ENCODE measurements at places on chromosomes 16 and 17. TPM values are rescaled to one million over a fixed set of nuclear protein-coding genes. Genes with fewer than 3 reads are reported as not detected.

DNA sequence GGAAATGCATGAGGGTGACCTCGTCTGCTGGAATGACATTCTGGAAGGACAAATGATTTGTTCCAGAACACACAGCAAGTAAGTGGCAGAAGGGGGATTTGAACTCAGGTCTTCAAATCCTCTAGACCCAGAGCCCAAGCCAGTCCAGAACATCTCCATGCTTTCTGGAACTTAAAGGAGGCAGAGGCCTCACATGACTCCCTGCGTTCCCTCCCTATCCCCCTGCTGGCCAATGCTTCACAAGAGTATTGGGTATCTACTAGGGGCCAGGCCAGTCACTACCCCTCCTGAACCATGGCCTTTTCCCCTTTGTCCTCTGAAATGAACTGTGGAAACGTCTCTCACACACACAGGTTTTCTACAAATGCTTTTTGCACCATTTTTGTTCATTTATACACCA, 7.6 kb upstream of the BEAN1 start:
- H3K36me3 ChIP-seq: no peaks in the 10 kb centered on the region
- no peak overlapping the region for H3K4me3 ChIP-seq
- no peaks in the 10 kb centered on the region for H3K4me1 ChIP-seq
- no peaks in the 10 kb centered on the region for H3K27me3 ChIP-seq
- H3K27ac ChIP-seq: no peak overlapping the region

DNA sequence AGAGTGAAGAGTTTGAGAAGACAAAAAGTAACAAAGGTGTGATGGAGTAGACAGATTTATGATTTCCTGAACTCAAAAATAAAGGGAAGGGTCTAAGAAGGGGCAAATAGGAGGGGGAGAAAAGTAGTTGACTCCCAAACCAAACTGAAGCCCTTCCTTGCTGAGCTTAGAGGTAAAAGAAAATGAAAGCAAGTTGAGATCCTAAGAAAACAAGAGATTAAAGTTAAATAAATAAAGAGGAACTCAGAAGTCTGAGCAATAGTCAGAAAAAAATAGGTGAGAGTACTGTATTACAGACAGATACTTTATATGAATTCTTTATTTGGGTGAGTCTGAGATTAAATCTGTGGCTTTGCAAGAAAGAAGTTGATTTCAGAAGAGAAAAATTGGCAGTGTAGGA, 3.3 kb upstream of the PSMD12 start:
- no peaks in the 10 kb centered on the region for H3K36me3 ChIP-seq
- H3K27ac ChIP-seq: no peak overlapping the region
- no peak overlapping the region for H3K4me3 ChIP-seq
- no peaks in the 10 kb centered on the region for H3K4me1 ChIP-seq

GRCh38 chr17:64130559-64131001, 636 bp upstream of the ERN1 start:
- H3K36me3 ChIP-seq: no peaks in the 10 kb centered on the region
- peak overlapping the region; percentile 53 for H3K4me3 ChIP-seq
- peaks cover 11% of the 10 kb centered on the region for H3K4me1 ChIP-seq
- no peaks in the 10 kb centered on the region for H3K27me3 ChIP-seq
- DNase-seq: peak; percentile 60
- H3K27ac ChIP-seq: peak overlapping the region; percentile 91

- no peaks in the 10 kb centered on the region for H3K4me1 ChIP-seq
- H3K27ac ChIP-seq: peak overlapping the region; percentile 62
- no peak overlapping the region for H3K4me3 ChIP-seq
These were observed 42.4 kb upstream of the MYOCD start for GRCh38 chr17:12623220-12623848.

DNA sequence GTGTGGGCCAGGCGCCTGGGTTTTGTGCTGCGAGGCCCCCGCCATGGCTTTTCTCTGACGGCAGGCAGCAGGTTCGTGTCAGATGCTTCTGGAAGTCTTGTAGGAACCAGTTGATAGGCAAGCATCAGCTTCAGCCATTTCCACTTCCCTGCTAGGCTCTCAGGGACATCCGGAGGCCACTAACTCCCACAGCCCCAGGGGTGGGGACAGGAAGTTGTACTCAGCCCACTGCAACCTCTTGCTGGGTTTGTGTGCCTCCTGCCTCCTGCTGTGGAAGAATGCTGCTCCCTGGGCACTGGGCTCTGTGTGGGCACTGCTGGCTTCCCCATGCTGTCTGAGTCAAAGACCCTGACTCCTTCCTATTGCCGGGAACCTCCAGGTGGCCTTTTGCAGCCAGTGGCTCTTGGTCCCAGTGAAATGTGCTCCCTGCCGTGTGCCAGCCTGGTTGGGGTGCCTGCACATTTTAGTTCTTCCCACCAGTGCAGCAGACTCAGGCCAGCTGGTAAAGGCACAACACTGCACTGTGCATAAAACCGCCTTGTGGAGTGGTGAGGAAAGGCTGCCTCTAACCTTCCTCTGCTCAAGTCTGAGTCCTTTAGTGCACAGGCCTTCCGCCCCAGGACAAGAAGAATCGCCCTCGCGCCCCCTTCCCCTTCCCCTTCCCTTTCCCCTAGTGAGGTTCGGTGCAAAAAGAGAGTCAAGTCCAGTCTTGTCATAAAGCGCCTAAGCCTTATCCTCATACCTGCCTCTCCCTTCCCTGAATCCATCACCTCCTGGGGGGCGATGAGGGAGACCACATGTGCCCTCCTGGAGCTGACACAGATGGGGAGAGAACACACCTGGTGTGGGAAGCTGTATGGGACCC, 16.6 kb downstream of the LDHD start:
- no peak for DNase-seq
- H3K27ac ChIP-seq: no peak overlapping the region
- no peaks in the 10 kb centered on the region for H3K36me3 ChIP-seq
- no peak overlapping the region for H3K4me3 ChIP-seq

CCL3 gene
- total RNA-seq: not detected

CTCF gene
- 54.1 TPM for total RNA-seq

DNA sequence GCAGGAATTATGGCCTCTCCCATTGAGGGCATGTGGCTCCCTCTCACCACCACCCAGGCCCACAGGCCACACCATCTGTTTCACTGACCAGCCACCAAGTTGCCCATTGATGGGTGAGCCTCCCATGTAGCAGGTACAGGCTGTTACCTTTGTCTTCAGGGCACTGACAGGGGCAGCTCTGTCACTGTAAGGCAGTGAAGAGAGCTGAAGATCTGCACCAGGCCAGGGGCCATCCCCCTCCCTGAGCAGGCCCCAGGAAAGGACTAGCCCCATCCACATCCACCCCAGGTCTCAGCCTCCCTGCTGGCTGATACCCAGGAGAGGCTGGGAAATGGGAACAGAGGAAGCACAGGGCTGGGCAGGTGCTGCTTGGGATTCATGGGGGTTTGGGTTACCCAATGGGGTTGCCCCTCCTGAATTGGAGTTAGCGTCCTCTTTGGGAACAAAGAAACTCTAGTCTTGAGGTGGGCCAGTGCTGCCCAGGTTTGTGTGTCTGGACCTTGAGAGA, 1691.4 kb downstream of the TP53TG3F start:
- H3K4me1 ChIP-seq: no peaks in the 10 kb centered on the region
- H3K36me3 ChIP-seq: no peaks in the 10 kb centered on the region
- no peak for DNase-seq
- H3K4me3 ChIP-seq: no peak overlapping the region
- H3K27me3 ChIP-seq: no peaks in the 10 kb centered on the region

GRCh38 chr16:88358023-88358420, 24.7 kb upstream of the ZNF469 start:
- H3K27ac ChIP-seq: no peak overlapping the region
- no peaks in the 10 kb centered on the region for H3K27me3 ChIP-seq
- H3K4me3 ChIP-seq: no peak overlapping the region
- H3K4me1 ChIP-seq: no peaks in the 10 kb centered on the region
- DNase-seq: no peak
- no peaks in the 10 kb centered on the region for H3K36me3 ChIP-seq

GRCh38 chr17:47811709-47812108, 9.9 kb downstream of the OSBPL7 start:
- no peak for DNase-seq
- no peak overlapping the region for H3K4me3 ChIP-seq

- H3K4me1 ChIP-seq: no peaks in the 10 kb centered on the region
- H3K27me3 ChIP-seq: no peaks in the 10 kb centered on the region
- H3K4me3 ChIP-seq: no peak overlapping the region
These were observed 13.6 kb downstream of the CDH16 start for GRCh38 chr16:66904846-66905632.

DNA sequence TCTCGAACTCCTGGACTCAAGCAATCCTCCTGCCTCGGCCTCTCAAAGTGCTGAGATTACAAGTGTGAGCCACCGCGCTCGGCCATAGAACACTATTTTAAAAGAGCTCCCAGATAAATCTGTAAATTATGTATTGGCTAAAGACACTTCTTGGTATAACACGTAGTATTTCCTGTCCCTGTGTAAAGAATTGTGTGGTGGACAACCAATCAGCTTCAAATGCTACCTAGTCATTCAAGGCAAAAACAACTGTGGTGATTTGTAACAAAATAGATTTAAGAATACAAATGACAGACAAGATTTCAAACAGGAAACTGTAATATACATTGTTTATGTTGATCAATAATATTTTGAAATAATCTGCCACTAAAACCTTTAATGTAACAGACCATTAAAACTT, 14.6 kb downstream of the CRLF3 start:
- no peak for DNase-seq
- no peaks in the 10 kb centered on the region for H3K36me3 ChIP-seq
- H3K4me1 ChIP-seq: no peaks in the 10 kb centered on the region
- H3K4me3 ChIP-seq: no peak overlapping the region

DNA sequence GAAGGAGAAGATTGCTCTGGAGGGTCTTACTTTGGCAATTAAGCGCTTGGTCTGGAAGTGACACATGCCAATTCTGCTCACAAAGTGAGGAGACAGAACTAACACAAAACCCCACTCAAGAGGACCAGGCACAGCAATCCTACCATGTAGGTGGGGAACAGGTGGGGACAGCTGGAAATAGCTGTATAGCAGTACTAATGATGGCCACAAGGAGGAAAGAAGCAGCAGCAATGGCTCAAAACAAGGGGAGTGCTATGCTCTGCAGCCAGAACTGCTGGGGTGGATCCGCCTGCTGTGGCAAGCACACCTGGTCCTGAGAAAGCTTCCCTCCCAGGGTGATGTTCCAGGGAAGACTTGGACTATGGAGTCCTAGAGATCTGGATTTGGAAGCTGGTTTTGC, 17.0 kb upstream of the TMEM132E start:
- H3K27me3 ChIP-seq: no peaks in the 10 kb centered on the region
- no peak for DNase-seq
- no peak overlapping the region for H3K27ac ChIP-seq
- H3K4me1 ChIP-seq: no peaks in the 10 kb centered on the region

DNA sequence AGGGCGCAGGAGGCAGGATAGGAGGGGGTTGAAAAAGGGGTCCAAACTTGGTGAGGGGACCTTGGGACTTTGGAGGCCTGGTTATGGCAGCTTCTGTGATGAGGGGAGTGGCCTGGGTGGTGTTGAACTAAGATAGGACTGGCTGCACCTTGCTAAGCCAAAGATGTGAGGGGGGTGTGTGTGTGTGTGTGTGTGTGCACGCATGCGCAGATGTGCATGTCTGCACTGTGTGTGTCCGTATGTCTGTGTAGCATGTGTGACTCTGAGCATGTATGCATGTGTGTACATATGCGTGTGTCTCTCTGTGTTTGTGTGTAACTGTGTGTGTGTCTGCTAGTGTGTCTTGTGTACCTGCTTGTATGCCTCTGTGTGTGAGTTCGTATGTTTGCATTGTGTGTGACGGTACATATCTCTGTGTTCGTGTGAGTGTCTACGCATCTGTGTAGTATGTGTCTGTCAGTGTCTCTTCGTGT, 4.1 kb downstream of the SLC16A5 start:
- no peak for DNase-seq
- H3K4me1 ChIP-seq: peaks cover 7% of the 10 kb centered on the region
- peak overlapping the region; percentile 66 for H3K27ac ChIP-seq
- no peak overlapping the region for H3K4me3 ChIP-seq
- no peaks in the 10 kb centered on the region for H3K36me3 ChIP-seq

DNA sequence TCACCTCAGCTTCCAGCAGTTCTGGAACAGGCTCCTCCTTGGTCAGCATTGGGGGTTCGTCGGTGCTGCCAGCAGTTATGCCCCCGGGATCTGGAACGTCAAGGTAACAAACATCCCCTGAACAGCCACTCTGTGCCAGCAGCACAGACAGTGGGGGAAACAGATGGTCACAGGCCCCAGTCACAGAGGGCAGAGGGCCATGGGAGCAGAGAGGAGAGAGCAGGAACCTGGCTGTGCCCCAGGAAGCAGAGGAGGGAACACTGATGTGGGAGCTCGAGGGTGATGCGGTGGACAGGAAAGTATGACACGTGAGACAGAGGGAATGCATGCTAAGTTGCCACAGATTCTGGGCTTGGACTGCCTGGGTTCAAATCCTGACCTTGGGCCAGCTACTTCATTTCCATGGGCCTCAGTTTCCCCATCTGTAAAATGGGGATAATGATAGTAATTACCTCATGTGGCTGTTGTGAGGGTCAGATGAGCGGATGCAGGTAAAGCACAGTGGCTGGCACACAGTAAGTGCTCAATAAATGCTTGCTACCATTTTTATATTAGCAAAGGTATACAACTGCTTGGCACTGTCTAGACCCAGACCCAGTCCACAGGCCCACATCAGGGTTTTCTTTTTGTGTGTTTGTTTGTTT, 4.9 kb downstream of the BCL7C start:
- no peak overlapping the region for H3K27ac ChIP-seq
- H3K4me3 ChIP-seq: no peak overlapping the region
- H3K36me3 ChIP-seq: no peaks in the 10 kb centered on the region
- peaks cover 6% of the 10 kb centered on the region for H3K4me1 ChIP-seq

IRX5 gene
- total RNA-seq: 0.62 TPM

XAF1 gene
- total RNA-seq: 39.7 TPM

- peaks cover 12% of the 10 kb centered on the region for H3K4me1 ChIP-seq
- no peak for DNase-seq
- no peak overlapping the region for H3K4me3 ChIP-seq
- H3K36me3 ChIP-seq: no peaks in the 10 kb centered on the region
- no peaks in the 10 kb centered on the region for H3K27me3 ChIP-seq
- H3K27ac ChIP-seq: no peak overlapping the region
These were observed 19.0 kb downstream of the BANP start for GRCh38 chr16:87970186-87970585.

SPG7 gene
- total RNA-seq: 208 TPM

GRCh38 chr17:65557349-65558310, 3.8 kb downstream of the AXIN2 start:
- H3K36me3 ChIP-seq: no peaks in the 10 kb centered on the region
- no peak overlapping the region for H3K4me3 ChIP-seq
- H3K27ac ChIP-seq: no peak overlapping the region

ASIC2 gene
- not detected for total RNA-seq

DNA sequence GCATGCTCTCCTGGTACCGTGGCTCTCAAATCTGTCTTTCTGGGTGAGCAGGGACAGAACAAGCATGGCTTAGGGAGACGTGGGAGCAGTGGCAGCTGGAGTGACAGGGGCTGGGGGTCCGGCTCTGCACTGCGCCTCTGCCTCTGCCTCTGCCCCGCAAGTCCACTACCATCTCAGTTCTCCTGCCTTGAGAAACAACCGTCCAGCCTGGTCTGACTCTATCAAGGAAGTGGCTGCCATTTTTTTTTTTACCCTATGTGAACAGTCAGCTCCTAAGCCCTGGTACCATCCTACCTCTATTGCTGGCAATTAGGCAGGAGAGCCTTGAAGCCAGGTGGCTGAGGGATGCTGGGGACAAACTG, 16.1 kb downstream of the HIC1 start:
- peak overlapping the region; percentile 90 for H3K27ac ChIP-seq
- no peak for DNase-seq

GRCh38 chr17:69669441-69670178, 255.1 kb downstream of the MAP2K6 start:
- no peak overlapping the region for H3K27ac ChIP-seq
- no peaks in the 10 kb centered on the region for H3K36me3 ChIP-seq
- no peak overlapping the region for H3K4me3 ChIP-seq
- DNase-seq: no peak
- H3K27me3 ChIP-seq: no peaks in the 10 kb centered on the region

NXPH3 gene
- total RNA-seq: 5.8 TPM

SENP3 gene
- total RNA-seq: 45.9 TPM

Data from uterus (tissue), 4 donors.